Activated CD4-positive, alpha-beta memory T cell treated with anti-CD3 and anti-CD28 coated beads, Interleukin-2, amount 10 ng/mL, durations not matched to agents 7 days and 5 days (primary cell): ENCODE measurements at places on chromosomes 3 and 15. TPM values are rescaled to one million over a fixed set of nuclear protein-coding genes. Genes with fewer than 3 reads are reported as not detected.

- H3K4me1 ChIP-seq: peaks cover 33% of the 10 kb centered on the region
- no peak overlapping the region for H3K4me3 ChIP-seq
- H3K27ac ChIP-seq: no peak overlapping the region
- H3K36me3 ChIP-seq: peaks cover 3% of the 10 kb centered on the region
- no peak for DNase-seq
- H3K27me3 ChIP-seq: no peaks in the 10 kb centered on the region
These were observed 392.2 kb upstream of the CFAP20DC start for GRCh38 chr3:59442046-59442445.

DNA sequence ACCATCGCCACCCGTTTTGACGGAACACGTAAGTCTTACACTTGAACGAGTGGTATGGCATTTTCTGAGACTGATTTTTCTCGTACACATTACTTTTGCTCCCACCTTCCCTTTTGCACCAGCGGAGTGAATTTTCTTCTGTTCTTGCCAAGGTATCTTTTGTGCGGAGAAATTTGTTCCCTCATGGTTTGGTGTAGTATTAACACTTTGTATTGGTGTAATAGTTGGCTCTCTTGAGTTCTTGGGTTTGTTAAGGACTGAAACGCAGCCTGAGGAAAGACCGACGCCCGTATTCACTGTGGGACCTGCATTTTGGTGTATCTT lies 420 bp downstream of the KCNH8 start:
- peaks cover 6% of the 10 kb centered on the region for H3K36me3 ChIP-seq
- no peak overlapping the region for H3K27ac ChIP-seq
- peaks cover 42% of the 10 kb centered on the region for H3K27me3 ChIP-seq

GRCh38 chr15:84082739-84083138 lies 152.8 kb upstream of the GOLGA6L4 start:
- H3K36me3 ChIP-seq: no peaks in the 10 kb centered on the region
- no peak overlapping the region for H3K4me3 ChIP-seq
- no peak for DNase-seq
- peaks cover 15% of the 10 kb centered on the region for H3K4me1 ChIP-seq
- no peak overlapping the region for H3K27ac ChIP-seq

The FGF12 gene
- total RNA-seq: not detected

The ITGA11 gene
- total RNA-seq: 0.73 TPM

The BCL2A1 gene
- 12.3 TPM for total RNA-seq

DNA sequence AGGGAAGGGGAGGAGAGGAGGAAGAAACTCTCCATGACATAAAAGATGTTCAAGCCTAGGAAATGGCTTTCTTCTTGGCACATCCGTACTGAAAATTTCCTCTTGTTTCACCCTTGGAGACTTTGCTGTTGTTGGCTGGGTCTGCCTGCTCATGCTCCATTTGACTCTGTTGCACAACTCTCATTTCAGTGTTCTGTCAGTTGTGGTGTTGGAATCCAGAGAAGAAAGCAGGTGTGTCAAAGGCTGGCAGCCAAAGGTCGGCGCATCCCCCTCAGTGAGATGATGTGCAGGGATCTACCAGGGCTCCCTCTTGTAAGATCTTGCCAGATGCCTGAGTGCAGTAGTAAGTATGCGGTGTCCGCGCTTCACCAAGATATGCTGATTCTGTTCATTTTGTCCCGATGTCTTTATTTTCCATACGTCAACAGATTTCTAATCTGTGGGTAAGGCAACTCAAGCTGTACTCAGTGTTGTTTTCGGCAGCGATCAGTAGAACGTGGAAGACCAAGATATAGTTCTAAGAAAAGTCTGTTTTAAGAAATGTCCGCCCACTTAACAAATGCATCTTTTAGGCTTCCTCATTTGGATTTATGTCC lies 265.2 kb upstream of the GOLGA6L4 start:
- no peaks in the 10 kb centered on the region for H3K36me3 ChIP-seq
- DNase-seq: no peak
- H3K4me3 ChIP-seq: no peak overlapping the region
- no peaks in the 10 kb centered on the region for H3K4me1 ChIP-seq
- H3K27ac ChIP-seq: no peak overlapping the region

DNA sequence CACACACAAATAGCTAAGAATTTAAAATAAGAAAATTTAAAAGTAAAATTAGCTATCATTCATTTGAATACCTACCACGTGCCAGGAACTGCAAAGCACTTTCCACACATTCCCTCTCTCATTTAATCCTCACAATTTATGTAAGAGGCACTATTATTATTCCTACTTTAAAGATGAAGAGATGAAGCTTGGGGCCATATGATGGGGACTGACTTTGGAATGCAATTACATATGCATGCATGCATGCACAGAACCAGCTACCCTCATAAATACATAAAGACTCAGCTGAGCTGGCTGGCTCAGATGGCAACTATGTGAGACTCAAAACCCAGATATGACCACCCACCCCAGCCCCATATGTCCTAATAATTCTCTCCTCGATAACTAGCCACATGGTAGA lies 31.7 kb upstream of the THUMPD3 start:
- H3K27ac ChIP-seq: no peak overlapping the region
- no peaks in the 10 kb centered on the region for H3K4me1 ChIP-seq
- H3K27me3 ChIP-seq: peaks cover 7% of the 10 kb centered on the region

DNA sequence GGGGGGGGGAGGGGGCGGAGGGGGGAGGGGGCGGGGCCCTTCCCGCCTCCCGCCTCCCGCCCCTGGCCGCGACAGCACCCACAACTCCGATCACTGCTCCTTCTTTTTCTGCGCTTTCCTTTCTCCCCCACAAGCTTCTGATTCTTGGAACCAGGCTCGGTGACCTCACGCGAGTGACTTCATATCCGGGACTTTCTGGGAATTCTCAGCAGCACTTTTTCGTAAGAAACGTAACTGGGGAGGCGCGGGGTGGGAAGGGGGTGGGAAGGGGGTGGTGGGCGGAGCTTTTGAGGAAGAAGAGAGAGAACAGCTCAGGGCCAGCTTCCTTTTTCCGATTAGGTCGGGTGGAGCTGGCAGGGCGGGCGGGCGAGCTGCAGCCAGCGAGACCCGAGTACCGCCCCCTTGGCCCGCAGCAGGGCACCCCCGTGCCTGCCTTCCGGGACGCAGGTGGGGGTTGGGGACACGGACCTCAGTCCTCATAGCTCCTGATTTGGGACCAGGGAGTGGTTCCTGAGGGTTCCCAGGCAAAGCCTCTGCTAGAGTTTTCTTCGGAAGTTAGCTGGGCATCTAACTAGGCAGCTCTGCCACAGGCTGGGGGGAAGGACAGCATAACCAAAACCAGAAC lies 14.6 kb downstream of the XIRP1 start:
- peaks cover 7% of the 10 kb centered on the region for H3K27me3 ChIP-seq
- H3K36me3 ChIP-seq: peaks cover 14% of the 10 kb centered on the region
- H3K27ac ChIP-seq: peak overlapping the region; percentile 61
- peak overlapping the region; percentile 55 for H3K4me3 ChIP-seq
- H3K4me1 ChIP-seq: peaks cover 52% of the 10 kb centered on the region
- DNase-seq: peak; percentile 82

The P2RY13 gene
- total RNA-seq: not detected

The CCR3 gene
- total RNA-seq: 1.2 TPM

- no peaks in the 10 kb centered on the region for H3K27me3 ChIP-seq
- H3K4me1 ChIP-seq: peaks cover 51% of the 10 kb centered on the region
- H3K27ac ChIP-seq: peak within 1 kb of the TSS; percentile 98
- H3K36me3 ChIP-seq: peaks cover 33% of the 10 kb centered on the region
- H3K4me3 ChIP-seq: peak within 1 kb of the TSS; percentile 100
These were observed at the start of gene KLHL6 for GRCh38 chr3:183555541-183556081. KLHL6 (minus strand) TSS chr3:183555706; CDS start chr3:183555653, 53 bp downstream.

GRCh38 chr3:4514916-4515315 lies 21.8 kb downstream of the ITPR1 start:
- H3K36me3 ChIP-seq: peaks cover 12% of the 10 kb centered on the region
- H3K27ac ChIP-seq: no peak overlapping the region
- peaks cover 28% of the 10 kb centered on the region for H3K4me1 ChIP-seq

GRCh38 chr15:42955518-42955917 lies 34.9 kb upstream of the TTBK2 start:
- H3K27me3 ChIP-seq: no peaks in the 10 kb centered on the region
- no peak overlapping the region for H3K27ac ChIP-seq
- H3K4me3 ChIP-seq: no peak overlapping the region
- DNase-seq: no peak

The IGF2BP2 gene
- total RNA-seq: 0.13 TPM

The TGM4 gene
- not detected for total RNA-seq
